ENCODE measurements at places on chromosomes 16 and 17.

DNA sequence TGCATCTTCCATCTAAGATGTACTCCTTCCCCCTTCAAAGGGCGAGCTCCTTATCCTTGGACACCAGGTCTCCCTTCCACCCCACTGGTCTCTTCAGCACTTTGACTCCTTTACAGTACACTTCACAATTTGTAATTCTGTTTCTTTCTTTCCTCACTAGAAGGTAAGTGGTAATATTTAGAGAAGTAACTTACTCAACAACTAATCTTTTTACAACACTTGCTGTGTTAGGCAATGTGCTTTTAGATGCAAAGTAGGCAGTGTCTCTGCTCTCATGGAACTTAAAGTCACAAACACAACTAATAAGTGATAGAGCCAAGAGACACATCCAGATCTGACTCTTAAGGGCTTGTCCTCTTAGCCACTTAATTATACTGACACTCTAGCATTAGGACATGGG lies 6.4 kb downstream of the SIAH1 start:
- DNase-seq: peak; percentile 73

- DNase-seq: no peak
These were observed 5.0 kb upstream of the DCTPP1 start for GRCh38 chr16:30434852-30435251.

GRCh38 chr16:10200637-10201586 lies 18.7 kb upstream of the GRIN2A start:
- DNase-seq: no peak

DNA sequence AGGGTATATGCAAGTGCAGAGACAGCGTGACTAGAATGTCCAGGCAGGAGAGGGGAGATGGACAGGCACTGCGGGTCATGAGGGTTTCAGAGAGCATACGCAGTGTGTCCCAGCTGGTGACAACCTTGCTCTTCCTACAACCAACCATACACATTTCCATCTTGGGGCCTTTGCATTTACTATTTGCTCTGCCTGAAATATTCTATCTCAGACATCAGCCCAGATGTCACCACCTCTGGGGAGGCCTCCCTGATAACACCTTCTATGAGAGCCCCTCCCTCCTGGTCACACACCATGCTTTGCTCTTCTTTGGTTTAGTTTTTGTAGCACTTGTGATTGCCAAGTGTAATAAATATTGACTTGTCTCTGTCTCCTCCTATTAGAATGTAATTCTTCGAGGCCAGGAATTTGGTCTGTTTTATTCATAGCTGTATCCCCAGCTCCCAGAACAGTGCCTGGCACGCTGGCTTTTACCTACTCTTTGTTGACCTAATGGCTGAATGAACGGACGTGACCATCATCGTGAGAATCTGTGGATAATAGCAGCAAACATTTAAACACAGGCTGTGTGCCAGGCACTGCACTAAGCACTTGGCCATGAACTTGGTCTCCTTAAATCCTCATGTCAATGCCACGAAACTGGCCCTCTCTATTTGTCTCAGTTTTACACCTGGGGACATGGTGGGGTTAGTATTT lies 51.9 kb downstream of the PLCG2 start:
- no peak for DNase-seq

DNA sequence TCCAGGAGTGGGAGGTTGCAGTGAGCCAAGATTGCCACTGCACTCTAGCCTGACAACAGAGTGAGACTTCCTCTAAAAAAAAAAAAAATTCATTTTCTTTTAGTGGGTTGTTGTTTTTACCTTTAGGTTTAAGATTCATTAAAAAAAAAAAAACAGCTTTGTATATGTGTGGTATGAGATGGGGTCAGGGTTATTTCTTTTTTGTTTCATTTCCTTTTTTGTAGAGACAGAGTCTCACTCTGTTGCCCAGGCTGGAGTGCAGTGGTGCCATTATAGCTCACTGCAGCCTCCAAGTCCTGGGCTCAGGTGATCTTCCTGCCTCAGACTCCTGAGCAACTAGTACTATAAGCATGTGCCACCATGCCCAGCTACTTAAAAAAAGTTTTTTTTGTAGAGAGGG lies 47.0 kb downstream of the BCAS3 start:
- peak; percentile 34 for DNase-seq

DNA sequence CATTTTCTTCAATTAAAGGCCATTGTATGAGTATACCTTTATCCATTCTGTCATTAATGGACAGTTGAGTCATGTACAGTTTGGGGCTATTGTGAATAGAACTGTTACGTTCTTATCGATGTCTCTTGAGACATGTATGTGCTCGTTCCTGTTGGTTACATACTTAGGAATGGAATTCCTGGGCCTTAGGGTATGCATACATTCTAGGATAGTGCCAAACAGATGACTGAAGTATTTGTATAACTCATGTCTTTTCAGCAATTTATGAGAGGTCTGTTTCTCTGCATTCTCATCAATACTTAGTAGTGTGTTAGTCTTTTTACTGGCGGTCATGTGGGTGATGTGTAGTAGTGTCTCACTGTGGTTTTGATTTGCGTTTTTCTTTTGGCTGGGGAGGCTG lies 81.2 kb downstream of the USP22 start:
- no peak for DNase-seq

DNA sequence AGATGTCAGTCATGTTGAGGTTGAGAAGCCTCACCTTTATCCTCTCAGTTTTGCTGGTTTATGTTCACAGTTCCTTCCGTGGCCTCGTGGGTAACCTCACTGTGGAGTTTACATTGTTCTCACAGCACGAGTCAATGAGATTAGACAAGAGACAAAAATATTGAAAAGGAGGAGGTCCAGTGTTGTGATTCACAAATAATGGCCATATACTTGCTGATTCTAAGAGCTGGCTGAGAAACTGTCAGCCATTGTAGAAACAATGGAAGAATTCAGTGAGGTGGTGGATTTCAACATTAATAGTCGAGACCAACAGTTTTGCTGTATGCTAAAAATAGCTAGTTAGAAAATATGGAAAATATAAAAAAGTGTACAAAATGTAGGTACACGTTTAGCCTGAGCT lies 176.4 kb upstream of the WSCD1 start:
- DNase-seq: no peak

DNA sequence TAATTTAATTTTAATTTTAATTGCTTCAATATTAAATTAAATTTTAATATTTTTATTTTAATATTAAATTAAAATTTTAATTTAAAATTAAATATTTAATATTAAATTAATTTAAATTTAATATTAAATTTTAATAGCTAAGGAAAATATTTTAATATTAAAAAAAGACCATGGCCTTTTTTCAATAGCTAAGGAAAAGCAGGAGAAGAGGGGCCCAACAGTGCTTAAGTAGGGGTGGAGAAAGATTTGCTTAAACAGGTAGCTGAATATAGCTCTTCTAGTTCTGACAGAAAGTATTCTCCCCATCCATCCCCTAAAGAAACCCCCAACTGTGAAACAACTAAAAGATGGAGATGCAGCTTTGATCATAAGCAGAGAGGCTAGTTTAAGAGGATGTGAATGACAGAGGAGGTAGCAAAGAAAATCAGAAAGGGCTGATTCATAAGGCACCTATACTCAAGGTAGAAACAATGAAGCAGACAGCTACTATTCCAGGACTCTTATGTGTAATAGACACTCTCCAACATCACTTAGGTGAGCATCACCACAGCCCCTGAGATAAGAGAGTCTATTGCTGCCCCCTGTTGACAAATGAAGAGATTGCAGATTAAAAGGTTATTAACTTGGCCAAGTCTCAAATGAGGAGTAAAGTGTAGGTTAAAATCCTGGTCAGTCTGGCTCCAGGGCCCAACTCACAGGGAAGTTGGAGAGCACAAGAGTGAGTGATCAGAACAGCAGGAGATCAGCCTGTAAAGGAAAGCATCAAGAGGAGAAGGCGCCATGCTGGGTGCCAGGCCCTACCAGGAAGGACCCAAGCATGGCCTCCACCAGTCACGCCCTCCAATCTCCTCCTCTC lies 7.8 kb upstream of the RNASEK start:
- peak; percentile 68 for DNase-seq

DNA sequence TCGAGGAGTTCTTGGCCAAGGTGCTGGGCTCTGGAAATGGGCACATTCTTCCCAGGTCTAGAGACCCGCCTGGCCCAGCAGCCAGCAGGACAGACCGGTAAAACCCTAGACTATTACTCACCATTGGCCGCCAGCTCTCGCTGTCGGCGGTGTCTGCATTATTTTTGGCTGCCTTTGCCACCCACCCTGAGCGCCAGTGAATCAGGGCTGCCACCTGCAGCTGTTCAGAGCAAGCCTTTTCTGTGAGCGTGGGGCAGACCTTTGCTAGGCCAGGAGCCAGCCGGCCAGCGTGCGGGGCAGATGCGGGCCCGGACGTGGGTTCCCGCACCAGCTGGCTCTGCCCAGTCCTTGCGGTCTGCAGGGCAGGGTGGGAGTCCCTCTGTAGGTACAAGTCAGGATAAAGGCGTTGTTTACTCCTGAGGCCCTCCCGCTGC lies 15.8 kb upstream of the CLEC18A start:
- DNase-seq: no peak

- DNase-seq: no peak
These were observed at the start of gene PERCC1 for GRCh38 chr16:1430759-1431496. Gene PERCC1 (plus strand): TSS chr16:1431078. CDS start chr16:1432594, 1,516 bp downstream.

- no peak for DNase-seq
These were observed 6.5 kb downstream of the GRB7 start for GRCh38 chr17:39744075-39744835.

- DNase-seq: no peak
These were observed 85.4 kb upstream of the CLEC18A start for GRCh38 chr16:69865701-69866100.

GRCh38 chr16:30474074-30474452 lies 1.5 kb downstream of the ITGAL start:
- DNase-seq: no peak

GRCh38 chr16:49161191-49161590 lies 120.4 kb downstream of the CBLN1 start:
- no peak for DNase-seq

DNA sequence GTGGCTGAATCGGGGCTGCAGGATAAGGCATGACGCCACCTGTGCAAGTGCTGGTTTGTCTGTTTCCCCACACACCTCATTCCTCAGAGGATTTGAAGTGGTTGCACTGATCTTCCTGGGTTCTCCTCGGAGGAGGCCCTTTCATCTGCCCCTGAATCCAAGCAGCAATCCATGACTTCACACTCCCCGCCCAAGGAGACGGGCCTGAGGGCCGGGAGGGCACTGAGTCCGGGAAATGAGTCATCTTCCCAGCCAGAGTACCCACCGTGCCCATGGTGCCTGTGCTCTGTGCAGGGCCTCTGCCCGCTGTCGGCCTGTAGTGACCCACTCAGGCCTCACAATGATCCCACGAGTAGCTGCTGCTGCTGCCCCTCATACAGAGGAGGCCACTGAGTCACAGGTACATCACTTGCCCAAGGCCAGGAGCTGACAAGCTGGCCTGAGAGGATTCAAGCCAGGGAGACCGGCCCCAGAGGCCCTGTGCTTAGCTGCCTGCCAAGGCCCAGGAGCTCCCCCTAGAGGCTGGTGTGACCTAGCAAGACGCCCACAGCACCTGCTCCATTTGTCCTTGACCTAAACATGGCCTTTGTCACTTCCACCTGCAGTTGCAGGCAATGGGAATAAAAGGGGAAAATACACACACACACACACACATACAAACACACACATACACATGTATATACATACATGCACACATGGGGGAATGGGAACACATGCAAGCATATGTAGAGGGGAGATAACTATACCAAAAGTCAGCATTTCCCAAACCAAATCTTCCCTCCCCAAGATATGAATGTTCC lies 240.0 kb downstream of the C16orf95 start:
- DNase-seq: no peak

- DNase-seq: no peak
These were observed 67.9 kb downstream of the CEP95 start for GRCh38 chr17:64574646-64575045.

DNA sequence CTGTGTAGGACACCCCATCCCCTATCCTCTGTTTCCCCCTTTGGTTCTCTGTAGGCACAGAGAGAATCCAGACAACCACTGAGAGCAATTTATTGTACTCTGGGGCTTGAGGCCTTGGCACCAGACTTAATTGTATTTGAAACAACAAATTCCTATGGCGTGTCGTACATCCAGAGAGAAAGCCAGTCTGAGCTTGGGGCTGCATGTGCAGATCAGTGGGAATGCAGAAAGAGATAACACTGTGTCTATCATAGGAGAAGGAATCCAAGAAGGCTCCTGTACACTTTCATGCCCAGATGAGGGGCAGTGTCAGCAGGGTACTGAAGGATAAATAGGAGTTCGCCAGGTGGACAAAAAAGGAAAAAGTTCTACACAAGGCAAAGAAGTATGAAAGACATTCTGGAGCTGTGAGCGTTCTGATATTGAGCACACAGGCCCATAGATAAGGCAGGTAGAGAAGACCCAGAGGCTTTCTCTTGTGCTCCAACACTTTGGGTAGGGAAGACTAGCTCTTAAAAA lies 22.0 kb upstream of the IL4R start:
- no peak for DNase-seq

GRCh38 chr17:69443138-69443537 lies 28.6 kb downstream of the MAP2K6 start:
- no peak for DNase-seq

DNA sequence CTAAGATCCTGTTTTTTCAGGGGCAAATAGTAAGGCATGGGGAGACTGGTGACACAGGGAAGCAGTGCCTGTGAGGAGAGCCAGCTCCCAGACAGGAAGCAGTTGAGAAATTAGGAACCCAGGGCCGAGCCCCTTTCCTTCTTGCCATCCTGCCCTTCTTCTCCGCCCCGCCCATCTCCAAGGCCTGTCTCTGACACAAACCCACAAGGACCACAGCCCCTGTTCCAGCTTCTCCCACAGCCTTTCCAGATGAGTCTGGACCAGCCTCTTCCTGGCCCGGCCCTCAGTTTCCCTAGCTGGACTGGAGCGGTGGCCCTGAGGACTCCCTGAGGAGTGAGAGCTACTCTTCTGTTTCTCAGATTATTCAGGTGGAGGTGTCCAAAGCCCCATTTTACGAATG lies 9.9 kb downstream of the CCDC102A start:
- DNase-seq: no peak

DNA sequence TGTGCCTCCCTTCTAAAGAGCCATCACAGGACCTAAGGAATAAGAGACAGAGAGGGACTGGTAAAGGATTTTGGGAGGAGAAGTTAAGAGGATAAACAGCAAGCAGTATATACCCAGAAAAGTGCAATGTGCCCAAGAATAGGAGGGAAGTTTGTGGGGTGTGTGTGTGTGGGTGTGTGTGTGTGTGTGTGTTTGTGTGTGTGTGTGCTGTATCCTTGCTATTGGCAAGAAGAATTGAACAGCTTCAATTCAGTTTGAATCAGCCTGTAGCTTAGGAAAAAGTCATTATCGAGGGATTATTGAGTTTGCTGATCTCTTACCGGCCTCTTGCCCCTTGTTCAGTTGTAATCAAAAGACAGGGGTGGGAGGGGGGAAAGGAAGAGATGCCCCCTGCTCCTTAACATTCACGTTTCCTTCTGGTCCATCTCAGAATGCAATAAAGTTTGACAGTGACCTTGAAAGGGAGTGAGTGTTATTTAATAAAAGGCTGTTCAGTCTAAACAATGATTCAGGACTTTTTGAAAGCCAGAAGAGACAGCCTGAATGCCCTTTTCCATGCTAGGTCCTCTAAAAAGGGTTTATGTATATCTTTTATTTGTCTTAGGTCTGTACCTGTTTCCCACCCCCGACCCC lies 23.9 kb upstream of the MAPT start:
- no peak for DNase-seq

- DNase-seq: no peak
These were observed 8.1 kb downstream of the SCNN1B start for GRCh38 chr16:23310217-23310616.

- no peak for DNase-seq
These were observed 338.0 kb downstream of the WWOX start for GRCh38 chr16:78437352-78437968.

GRCh38 chr16:85428168-85428898 lies 184.8 kb upstream of the GSE1 start:
- no peak for DNase-seq
